Fibroblast of skin of scalp (primary cell): ENCODE measurements at places on chromosomes 1 and 21.

DNA sequence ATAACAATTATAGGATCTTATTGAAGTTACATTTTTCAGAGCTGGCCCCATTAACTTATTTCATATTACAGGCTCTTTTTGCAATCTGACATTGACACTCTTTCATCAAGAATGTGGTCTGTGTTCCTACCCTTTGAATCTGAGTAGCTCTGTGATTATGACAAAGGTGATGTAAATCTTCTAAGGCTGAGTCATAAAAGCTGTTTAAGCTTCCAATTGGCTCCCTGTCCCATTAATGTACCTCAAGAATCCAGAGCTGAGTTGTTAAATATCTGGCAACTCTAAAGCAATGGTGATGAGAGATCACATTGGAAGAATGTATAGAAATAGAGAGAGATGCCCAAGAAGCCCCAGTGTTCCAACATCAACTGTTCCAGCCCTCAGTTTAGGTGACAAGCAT is 178.5 kb upstream of the DEPDC1 start:
- DNase-seq: no peak

DNA sequence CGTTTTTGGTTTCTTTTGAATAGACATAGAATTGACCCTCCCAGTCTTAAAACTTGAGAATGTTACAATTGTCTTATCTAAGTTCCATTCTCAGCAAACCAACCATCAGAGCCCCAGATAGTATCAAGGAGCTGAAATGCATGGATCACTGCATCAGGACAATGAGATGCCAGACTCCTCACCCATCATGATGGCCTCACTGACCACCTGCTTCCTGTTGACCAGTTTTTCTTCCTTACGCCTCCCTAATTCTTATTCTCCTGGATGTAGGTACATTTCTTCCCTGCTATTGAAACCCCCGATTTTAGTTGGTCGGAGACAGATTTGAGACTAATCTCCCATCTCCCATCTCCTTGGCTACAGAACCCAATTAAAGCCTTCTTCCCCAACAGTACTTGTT is 17.7 kb downstream of the MATN1 start:
- DNase-seq: no peak

GRCh38 chr1:178010674-178011464 is 41.0 kb upstream of the SEC16B start:
- DNase-seq: no peak

DNA sequence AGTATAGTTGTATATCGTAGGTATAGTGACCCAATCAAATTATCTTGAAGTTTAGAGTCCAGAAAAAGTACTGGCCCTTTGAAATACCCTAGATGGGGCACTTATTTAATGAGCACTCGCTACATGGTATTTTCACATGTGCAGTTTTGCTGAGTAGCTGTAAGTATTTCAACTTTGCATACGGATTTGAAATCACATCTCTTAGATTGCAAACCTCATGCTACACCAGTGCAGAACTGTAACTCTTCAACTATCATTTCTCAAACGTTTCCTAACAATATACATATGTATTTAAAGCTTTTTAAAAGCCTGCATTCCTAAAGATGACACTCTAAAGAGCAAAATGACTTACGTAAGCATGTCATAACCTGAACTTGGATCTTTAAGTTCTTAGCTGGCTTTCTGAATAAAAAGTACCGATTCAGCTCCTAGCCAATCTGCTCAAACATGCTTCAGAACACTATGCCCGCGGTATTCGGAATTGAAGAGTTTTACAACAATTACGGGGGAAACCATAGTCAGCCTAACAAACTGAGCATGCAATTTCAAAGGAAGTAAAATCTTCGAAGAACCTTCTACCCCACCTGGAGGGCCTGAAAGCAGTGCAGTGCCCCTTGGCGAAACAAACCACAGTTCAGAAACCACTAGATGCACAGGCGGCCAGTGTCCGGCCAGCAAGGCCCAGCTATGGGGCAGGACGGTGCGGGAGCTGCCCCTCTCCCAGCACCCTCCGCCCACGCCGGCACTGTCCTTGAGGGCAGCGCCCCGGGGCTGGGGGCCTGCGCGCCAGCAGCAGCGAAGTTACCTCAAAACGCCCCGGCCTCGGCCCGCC is 863 bp downstream of the FH start:
- DNase-seq: no peak

GRCh38 chr1:185432948-185433347 is 115.9 kb upstream of the IVNS1ABP start:
- no peak for DNase-seq

GRCh38 chr1:28835237-28835650 is 23.3 kb downstream of the OPRD1 start:
- no peak for DNase-seq
